ENCODE measurements at places on chromosomes 3 and 15. TPM values are rescaled to one million over a fixed set of nuclear protein-coding genes. Genes with fewer than 3 reads are reported as not detected.

GRCh38 chr3:38102444-38102814, 34.5 kb downstream of the ACAA1 start:
- peaks cover 11% of the 10 kb centered on the region for H3K27me3 ChIP-seq
- H3K36me3 ChIP-seq, result no peaks in the 10 kb centered on the region
- no peak overlapping the region for H3K4me3 ChIP-seq
- DNase-seq, result no peak

ZPLD1 gene
- not detected for total RNA-seq

CACNA1D gene
- total RNA-seq, result 0.33 TPM

DNA sequence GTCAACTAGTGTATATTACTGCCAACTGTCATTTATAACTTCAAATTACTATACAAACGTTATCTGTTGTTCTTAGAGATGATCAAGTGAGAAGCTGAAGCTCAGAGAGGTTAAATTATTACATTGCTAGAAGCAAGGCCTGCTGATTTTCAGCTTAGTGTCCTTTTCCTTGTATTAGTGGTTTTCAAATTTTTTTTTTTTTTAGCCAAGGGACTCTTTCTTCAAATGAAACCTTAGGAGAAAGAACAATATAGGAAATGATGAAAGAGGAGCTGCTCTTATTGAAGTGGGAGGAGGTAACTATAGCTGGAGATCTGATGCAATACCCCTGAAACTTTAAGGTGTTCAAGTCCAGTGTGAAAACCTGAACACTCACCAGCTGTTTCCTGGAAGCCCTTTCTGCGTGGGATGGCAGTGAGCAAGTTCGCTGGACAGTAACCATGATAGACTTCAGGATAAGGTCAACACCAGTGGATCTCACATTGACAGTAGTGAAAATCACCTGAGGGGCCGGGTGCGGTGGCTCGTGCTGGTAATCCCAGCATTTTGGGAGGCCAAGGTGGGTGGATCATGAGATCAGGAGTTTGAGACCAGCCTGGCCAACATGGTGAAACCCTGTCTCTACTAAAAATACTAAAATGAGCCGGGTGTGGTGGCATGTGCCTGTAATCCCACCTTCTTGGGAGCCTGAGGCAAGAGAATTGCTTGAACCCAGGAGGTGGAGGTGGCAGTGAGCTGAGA, 376.2 kb downstream of the EDEM1 start:
- H3K4me1 ChIP-seq, result no peaks in the 10 kb centered on the region
- H3K4me3 ChIP-seq, result no peak overlapping the region
- DNase-seq, result no peak
- no peaks in the 10 kb centered on the region for H3K27me3 ChIP-seq
- H3K36me3 ChIP-seq, result no peaks in the 10 kb centered on the region

DNA sequence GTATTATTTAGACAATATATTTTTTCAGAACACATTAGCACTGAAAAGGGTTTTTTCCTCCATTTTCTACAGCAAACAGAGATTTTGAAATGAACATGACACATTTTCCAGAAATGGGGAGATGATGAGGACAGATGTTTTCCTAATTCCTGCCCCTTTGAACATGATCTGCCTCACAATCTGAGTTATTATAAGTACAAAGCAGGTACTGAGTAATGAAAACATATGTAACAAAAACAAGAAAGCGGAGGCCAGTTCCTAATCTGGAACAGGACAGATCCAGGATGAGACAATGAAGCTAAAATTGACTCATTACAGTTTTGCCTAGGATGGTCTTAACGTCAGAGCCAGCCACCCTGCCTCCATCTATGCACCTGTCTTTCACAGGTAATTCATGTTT, 642.8 kb upstream of the NR2F2 start:
- no peaks in the 10 kb centered on the region for H3K36me3 ChIP-seq
- DNase-seq, result no peak
- H3K27me3 ChIP-seq, result peaks cover 2% of the 10 kb centered on the region
- H3K4me1 ChIP-seq, result no peaks in the 10 kb centered on the region

- no peak overlapping the region for H3K4me3 ChIP-seq
- peak; percentile 11 for DNase-seq
- H3K36me3 ChIP-seq, result no peaks in the 10 kb centered on the region
- no peak overlapping the region for H3K27ac ChIP-seq
These were observed 735.0 kb downstream of the ROBO1 start for GRCh38 chr3:79032686-79033318.

- no peak overlapping the region for H3K27ac ChIP-seq
- peaks cover 16% of the 10 kb centered on the region for H3K27me3 ChIP-seq
- no peaks in the 10 kb centered on the region for H3K36me3 ChIP-seq
- H3K4me3 ChIP-seq, result no peak overlapping the region
These were observed 46.9 kb upstream of the SLC7A14 start for GRCh38 chr3:170632780-170633179.

DNA sequence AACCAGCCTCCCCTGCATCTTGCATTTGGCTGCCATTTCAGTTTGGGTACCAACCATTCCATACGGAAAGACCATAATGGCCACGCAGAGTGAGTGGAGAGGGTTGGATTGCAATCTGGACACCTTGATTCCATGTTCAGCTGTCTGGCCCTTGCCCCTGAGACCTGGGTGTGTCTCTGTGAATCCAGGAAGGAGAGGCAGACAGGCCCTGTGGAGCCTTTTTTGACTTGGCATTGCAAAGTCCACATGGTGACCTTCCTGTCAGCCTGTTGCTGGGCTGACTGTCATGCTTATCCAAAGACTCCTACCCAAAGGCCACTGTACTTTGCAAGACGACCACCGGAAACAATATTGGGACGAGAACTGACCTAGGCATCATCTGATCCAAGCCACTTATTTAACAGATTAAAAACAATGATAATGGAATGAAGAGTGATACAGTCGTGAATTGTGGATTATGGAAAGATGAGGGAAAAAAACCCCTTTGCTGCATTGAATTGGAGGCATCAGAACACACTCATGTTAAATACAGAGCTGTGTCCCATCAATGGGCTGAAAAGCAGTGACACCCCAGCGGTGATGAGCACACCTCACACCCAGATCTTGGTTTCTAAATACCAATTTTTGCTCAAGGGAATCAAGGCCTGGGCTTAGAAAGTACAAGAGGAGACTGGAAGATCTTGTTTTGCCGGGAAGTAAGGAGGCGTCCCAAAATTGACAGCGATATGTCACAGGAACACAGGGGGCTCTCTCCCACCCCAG, 86.0 kb downstream of the LRRK1 start:
- H3K36me3 ChIP-seq, result no peaks in the 10 kb centered on the region
- H3K27me3 ChIP-seq, result peaks cover 15% of the 10 kb centered on the region
- DNase-seq, result no peak

NTRK3 gene
- not detected for total RNA-seq

MME gene
- not detected for total RNA-seq

GRCh38 chr3:106208967-106209366, 340.2 kb upstream of the CBLB start:
- no peak for DNase-seq
- no peak overlapping the region for H3K27ac ChIP-seq
- H3K4me3 ChIP-seq, result no peak overlapping the region
- peaks cover 21% of the 10 kb centered on the region for H3K36me3 ChIP-seq
- peaks cover 48% of the 10 kb centered on the region for H3K4me1 ChIP-seq

- peak overlapping the region; percentile 95 for H3K27ac ChIP-seq
- peak overlapping the region; percentile 76 for H3K4me3 ChIP-seq
- peaks cover 5% of the 10 kb centered on the region for H3K36me3 ChIP-seq
- H3K4me1 ChIP-seq, result peaks cover 61% of the 10 kb centered on the region
- DNase-seq, result no peak
- H3K27me3 ChIP-seq, result no peaks in the 10 kb centered on the region
These were observed 137.1 kb downstream of the ZNF609 start for GRCh38 chr15:64597477-64597822.

AGBL1 gene
- not detected for total RNA-seq

PPP1R14D gene
- total RNA-seq, result not detected

Measured in activated CD4-positive, alpha-beta T cell treated with anti-CD3 and anti-CD28 coated beads, Interleukin-2, amount 10 ng/mL, durations not matched to agents 7 days and 5 days (primary cell).